ENCODE measurements at places on chromosomes 7 and 10.

- DNase-seq: no peak
These were observed 7.2 kb upstream of the CHCHD1 start for GRCh38 chr10:73774637-73775036.

DNA sequence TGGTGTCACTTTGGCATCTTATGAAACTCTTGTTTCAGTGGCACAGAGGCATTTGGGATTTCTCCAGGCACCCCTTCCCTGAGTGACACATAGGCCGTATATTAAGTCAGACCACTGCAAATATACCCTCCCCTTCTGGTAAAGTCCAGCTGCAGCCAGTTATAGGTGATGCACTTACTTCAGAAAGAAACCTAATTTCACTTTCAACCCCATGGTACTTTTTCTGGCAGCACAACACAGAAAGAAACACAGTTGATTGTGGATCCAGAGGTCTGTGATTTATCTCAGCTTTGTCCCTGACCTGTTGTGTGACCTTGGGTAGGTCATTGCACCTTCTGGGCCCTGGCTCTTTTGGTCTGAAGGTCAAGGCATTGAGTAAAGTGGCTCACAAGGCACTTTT is 173.2 kb downstream of the BUB3 start:
- no peak for DNase-seq

DNA sequence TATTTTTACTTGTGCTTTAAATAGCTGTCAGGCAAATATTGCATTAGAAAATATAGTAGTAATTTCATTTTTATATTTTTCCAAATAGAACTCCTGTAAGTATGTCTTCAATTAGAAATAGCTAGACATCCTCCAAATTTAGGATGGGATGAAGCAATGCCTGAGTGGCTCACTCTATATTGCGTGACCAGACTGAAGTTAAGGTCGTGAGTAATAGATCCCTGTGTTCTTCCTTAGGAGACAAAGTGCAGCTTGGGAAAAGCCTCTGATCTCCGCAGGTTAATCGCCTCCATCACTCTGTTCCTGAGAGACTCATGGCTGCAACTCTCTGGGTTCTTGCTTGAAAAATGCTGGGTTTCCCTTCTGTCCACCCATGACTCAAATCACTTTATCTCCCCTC is 484.8 kb upstream of the ANKRD30A start:
- DNase-seq: no peak

DNA sequence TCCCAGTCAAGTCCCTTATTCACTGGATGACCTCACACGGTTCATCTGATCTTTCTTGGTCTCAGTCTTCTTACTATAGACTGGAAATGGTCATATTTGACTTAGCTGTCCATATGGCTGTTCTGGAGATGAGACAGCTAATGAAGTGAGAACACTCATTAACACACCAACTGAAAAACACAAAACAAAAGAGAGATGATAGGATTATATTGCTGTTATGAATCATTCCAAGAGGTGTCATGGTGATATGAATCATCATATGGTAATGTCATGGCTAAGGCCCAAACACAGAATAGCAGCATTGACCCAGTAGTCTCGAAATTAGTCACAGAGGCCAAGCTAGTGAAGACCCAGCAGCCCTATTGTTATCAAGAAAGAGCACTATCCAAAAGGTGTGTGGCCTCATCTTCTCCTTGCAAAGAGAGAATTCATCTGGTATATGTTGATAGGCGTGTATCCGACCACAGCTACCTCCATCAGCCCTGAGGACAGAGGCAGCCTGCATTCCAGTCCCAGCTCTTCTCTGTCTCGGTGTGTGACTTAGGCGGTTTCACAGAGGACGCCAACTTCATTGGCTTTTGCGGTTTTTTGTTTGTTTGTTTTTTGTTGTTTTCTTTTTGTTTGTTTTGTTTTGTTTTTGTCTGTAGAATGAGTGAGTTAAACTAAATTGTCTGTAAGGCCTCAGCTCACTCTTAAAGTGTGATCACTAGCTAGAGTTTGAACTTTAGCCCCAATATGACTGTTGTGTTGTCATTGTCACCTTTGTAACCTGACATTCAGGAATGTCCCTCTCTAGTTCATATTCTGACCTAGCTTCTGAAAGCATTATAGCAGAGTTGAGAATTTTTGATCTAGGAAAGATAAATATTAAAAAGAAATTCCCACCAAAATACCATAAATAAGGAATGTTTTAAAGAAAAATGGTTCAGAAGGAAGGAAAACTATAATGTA is 97.4 kb upstream of the PDCD4 start:
- no peak for DNase-seq

- DNase-seq: no peak
These were observed 226.2 kb downstream of the COBL start for GRCh38 chr7:51090411-51090810.

GRCh38 chr10:62852961-62853702 is 37.0 kb upstream of the EGR2 start:
- DNase-seq: no peak

- DNase-seq: no peak
These were observed 10.0 kb downstream of the PITRM1 start for GRCh38 chr10:3162533-3162932.

DNA sequence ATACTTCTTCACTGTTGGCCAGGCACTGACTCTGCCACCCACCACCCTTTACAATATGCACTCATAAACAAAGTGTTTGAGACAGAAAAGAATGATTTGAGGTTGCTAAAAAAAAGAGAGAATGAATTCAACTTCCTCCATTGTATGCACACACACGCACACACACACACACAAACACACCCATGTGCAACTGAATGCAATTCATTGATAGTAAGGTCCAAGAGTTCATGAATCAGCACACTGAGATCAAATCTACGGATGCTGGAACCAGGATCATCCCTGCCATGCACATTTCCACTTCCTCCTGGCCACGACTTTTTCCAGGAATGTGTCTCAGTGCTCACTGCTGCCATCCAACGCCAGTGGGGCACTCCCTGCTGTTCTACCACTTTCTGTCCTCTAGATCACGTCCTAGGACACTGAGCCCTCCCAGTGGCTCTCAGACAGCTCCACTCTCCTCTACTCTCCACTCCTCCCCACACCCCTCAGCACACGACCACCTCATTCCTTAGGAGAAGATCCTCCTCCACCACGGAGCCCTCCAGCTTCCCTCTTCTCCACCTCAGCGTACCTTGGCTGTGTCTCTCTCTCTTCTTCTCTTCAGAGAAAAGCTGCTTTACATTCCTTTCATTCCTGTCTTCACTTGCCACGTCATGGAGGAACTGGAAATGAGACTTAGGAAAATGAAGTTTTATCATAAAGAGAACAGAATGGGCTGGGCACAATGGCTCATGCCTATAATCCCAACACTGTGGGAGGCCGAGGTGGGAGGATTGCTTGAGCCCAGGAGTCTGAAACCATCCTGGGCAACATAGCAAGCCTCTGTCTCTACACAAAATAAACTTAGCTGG is 12.0 kb upstream of the TMEM213 start:
- no peak for DNase-seq

DNA sequence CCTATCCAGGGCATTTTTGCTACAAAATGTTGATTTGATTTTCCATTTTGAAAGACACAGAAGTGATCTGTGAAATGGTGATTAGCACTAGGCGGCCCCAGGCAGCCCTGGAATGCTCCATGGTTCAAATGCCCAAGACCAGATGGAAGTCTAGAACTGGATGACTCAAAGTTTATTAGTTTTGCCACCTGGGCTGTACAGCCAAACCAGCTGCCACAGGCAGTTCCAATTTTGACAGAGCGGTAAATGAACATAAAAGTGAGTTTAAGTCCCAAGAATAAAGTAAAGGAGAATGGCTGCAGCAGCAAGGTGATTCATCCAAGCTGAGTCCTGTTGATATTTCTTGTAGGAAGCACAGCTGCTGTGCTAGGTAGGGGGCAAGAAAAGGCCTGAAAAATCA is 180.5 kb downstream of the SUGCT start:
- no peak for DNase-seq

Measured in activated B cell treated with CpG ODN at 0.5 μM for 24 hours (primary cell).